ENCODE measurements at places on chromosomes 13 and 19.

DNA sequence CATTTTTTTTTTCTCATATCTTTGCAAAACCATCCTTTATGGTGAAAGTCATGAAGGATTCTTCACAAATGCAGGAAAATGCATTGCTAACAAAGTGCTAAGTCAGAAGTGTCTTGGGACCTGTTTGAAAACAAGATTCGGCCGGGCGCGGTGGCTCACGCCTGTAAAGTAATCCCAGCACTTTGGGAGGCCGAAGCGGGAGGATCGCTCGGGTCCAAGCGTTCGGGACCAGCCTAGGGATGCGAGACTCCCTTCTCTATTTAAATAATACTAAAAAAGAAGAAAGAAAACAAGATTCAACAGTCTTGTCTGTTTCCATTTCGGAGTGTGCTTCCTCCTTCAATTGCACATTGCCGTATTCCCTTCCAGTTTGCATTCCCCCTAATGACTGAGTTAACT, 819 bp downstream of the EID2B start:
- DNase-seq: peak; percentile 26

DNA sequence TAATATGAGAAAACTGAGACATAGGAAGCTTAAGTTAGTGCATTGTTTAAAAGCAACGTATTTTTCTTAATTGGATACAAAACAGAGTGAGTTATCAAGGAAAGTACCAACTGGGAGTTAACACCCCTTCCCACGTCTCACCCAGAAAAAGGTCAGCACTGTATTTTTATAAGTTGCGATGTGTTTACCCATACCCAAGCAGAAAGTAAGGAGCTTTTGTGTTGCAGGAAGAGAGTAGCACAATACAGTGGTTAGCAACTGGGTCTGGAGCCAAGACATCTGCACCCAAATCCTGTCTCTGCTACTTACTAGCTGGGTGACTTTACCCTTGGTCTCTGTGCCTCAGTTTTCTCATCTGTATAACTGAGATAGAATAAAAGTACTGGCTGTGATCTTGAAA, 34.3 kb downstream of the FAM216B start:
- no peak for DNase-seq

DNA sequence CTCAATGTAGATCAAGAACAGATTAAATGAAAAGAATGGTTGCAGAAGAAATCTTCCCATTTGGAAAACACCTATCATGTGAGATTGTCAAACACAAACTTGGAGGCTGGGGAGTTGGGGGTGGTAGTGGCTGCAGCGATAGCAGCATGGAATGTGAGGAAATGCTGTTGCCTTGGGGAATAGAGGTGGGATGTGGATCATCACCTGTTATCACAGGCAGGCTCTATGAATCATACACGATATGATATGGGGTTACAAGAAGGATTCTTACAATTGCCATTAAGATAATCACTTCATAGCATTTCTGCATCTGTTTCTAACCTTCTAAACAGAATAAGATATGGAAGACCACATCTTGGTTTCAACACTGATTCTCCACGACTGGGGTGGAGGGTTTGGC, 88.7 kb downstream of the RNASEH2B start:
- DNase-seq: no peak

- peak; percentile 53 for DNase-seq
Measured at GRCh38 chr13:27170516-27171243, 931 bp downstream of the USP12 start.

GRCh38 chr13:32135655-32136054, 104.1 kb downstream of the FRY start:
- peak; percentile 40 for DNase-seq

GRCh38 chr13:109737606-109738005, 48.8 kb downstream of the IRS2 start:
- peak; percentile 21 for DNase-seq

- DNase-seq: no peak
Measured at GRCh38 chr19:6475321-6476108, 6.1 kb downstream of the DENND1C start.

GRCh38 chr13:20387441-20387971, 138.2 kb downstream of the CRYL1 start:
- DNase-seq: peak; percentile 60

DNA sequence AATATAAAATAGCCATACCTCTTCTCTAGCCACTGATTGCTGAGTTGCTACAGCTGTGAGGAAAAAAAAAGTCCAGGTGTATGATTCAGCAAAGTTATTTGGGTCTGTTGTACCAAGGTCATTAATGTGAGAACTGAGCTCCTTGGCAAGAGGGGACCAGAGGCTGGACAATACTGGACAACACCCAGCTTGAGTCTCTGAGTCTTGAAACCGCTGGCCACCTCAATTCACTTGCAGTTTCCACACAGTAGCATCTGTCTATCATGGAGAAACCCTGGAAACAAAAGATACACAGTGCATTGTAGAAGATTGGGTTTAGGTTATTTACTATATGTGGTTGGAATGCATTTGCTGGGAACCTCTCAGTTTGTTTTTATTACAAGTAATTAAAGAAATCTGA, 60.4 kb downstream of the WDFY2 start:
- no peak for DNase-seq

DNA sequence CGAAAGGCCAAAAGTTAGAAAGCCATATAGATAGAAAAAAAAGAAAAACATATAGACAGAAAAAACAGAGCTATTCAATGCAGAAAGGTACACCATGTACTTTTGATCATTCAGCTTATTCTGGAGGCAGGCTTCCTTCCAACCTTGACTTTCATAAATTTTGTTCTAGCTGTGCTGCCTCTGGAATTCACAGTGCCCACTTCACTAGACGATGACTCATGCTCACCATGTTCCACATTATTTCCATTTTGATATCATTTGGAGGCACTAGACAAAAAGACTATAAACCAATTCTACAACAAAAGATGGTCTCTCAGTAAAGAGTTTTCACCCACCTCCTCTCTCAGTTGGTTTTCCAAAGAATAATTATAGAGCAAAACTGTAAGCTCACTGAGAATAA, 229.0 kb upstream of the IPO5 start:
- no peak for DNase-seq

DNA sequence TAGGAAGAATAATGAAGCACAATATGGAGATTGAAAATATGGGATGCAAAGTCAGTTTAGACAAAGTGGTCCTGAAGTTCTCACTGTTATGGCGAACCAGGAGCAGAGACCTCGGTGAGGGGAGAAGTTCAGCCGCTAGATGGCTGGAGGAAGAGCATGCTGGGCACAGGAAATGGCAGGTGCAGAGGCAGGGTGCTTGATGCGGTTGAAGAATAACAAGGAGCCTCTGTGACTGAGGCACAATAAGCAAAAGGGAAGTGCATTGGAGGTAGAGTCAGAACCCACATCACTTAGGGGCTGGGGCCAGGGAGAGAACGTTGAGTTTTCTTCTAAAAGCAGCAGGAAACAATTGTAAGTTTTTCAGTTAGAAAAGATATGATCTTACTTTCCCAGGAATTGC, 1725.2 kb downstream of the EFNB2 start:
- DNase-seq: no peak

DNA sequence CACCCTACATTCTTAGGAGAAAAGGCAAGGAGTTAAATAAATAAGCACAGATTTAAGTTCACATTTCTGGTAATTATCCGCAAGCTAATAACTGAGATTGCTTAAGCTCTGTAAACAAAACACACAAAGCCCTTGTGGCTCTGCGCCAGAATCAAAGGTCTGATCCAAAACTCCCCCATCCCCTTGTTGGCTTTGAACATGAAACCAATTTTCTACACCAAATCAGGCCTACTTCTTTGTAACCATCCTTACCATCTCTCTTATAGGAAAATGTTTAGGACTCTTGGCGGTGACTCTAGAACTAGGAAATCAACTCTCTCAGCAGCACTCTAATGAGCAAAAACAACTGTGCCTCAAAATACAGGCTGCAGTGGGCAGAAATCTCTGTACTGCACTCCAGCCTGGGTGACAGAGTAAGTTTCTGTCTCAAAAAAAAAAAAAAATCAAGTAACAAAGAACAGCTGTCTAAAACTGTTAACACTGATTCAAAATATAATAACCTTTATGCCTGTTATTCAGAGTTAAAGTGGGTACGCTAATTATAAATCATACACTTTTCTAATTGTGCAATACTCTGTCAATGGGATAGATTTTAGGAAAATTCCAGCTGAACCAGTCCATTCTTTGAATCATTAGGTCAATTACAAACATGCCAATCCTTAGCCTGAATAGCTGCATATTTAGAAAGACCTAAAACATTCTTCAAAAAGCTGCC, 25.8 kb downstream of the ABCC4 start:
- no peak for DNase-seq

DNA sequence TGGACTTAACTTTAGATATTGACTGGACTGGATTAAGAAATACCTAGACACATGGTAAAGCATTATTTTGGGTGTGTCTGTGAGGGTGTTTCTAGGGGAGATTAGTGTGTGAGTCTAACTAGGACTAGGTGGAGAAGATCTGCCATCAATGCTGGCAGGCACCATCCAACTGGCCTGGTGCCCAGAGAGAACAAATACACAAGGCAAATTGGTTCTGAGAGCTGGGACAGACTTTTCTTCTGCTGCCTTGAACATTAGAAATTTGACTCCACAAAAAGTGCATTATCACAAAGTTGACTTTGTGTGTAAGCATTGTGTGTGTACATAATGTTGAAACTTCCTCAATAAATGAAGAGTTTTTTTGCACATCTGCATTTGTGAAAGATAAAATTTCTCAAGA, 522.1 kb downstream of the SUCLA2 start:
- DNase-seq: no peak

DNA sequence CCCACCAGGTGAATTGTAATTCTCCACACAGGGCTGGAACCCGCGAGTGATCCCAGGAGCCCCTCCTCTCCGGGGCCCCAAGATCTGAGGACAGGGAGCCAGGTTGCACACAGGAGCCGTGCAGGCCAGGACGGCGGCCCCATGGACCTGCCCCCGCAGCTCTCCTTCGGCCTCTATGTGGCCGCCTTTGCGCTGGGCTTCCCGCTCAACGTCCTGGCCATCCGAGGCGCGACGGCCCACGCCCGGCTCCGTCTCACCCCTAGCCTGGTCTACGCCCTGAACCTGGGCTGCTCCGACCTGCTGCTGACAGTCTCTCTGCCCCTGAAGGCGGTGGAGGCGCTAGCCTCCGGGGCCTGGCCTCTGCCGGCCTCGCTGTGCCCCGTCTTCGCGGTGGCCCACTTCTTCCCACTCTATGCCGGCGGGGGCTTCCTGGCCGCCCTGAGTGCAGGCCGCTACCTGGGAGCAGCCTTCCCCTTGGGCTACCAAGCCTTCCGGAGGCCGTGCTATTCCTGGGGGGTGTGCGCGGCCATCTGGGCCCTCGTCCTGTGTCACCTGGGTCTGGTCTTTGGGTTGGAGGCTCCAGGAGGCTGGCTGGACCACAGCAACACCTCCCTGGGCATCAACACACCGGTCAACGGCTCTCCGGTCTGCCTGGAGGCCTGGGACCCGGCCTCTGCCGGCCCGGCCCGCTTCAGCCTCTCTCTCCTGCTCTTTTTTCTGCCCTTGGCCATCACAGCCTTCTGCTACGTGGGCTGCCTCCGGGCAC, 3.9 kb downstream of the FFAR1 start:
- DNase-seq: no peak

DNA sequence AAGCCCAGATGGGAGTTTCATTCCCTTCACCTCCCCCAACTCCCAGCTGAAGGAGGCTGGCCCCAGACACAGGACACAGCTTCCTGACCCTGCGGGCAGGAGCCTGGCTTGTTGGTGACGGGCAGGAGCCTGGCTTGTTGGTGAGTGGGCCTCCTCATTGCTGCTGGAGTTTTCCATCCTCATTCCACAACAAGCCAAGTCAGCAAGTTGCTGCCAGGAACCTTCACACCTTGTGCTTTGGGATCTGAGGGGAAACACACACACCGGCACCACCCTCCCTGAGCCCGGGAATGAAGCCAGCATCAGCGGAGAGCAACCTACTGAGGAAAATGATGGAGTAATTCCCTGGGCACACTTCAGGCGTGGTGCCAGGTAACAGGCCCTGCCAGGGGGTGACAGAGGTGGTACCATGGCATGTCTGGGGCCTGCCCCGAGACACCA, 74.9 kb downstream of the ALOX5AP start:
- no peak for DNase-seq

Data from RKO (cell line).